ENCODE measurements at places on chromosomes 16 and 17.

DNA sequence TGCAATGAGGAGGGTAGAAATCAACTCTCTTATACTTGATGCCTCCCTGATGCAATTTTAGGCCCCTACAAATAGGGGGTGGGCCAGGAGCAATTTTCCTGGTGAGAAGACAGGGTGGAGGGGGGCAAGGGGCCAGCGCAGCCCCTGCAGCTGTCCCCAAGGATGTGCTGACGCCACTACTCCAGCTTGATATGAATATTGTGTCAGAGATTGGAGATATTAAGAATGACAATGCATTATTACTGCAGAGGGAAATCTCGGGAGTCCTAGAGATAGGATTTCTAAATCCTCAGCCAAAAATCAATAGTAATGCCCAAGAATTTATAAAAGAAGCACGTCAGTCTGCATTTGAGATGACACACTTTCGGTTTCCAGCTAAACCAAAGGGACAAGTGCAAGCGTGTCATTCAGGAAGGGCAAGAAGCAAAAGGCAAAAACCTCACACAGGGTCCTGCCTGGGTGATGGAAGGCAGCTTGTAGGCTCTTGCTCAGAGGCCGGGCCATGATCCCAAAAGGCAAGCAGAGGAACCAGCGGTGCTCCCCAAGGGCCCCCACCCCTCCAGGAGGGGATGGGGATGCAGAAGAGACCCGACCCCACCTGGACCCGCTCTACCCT is 178.8 kb downstream of the C16orf78 start:
- DNase-seq, result no peak

- no peak for DNase-seq
These were observed 5.0 kb downstream of the KCTD13 start for GRCh38 chr16:29921034-29921385.

- peak; percentile 62 for DNase-seq
These were observed 53.4 kb downstream of the ARSG start for GRCh38 chr17:68344701-68345136.

DNA sequence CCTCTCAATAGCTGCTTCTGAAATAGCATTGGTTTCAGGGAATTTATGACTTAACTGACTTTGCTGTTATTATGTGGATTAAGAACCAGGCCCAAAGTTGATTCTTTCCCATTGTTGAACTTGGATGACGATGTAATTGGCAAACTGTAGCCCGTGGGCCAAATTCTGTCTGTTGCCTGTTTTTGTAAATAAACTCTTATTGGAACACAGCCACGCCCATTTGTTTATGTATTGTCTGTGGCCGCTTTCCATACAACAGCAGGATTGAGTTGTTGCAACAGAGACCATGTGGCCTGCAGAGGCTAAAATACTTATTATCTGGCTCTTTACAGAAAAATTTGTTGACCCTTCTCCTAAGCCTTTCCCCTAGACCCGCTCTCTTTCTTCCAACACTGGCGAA is 31.6 kb downstream of the NTN1 start:
- no peak for DNase-seq

- no peak for DNase-seq
These were observed 4.0 kb downstream of the SLC35B1 start for GRCh38 chr17:49703557-49704277.

- no peak for DNase-seq
These were observed 8.4 kb downstream of the HOXB4 start for GRCh38 chr17:48569674-48570324.

GRCh38 chr17:67496286-67496685 is 119.2 kb downstream of the PITPNC1 start:
- no peak for DNase-seq

DNA sequence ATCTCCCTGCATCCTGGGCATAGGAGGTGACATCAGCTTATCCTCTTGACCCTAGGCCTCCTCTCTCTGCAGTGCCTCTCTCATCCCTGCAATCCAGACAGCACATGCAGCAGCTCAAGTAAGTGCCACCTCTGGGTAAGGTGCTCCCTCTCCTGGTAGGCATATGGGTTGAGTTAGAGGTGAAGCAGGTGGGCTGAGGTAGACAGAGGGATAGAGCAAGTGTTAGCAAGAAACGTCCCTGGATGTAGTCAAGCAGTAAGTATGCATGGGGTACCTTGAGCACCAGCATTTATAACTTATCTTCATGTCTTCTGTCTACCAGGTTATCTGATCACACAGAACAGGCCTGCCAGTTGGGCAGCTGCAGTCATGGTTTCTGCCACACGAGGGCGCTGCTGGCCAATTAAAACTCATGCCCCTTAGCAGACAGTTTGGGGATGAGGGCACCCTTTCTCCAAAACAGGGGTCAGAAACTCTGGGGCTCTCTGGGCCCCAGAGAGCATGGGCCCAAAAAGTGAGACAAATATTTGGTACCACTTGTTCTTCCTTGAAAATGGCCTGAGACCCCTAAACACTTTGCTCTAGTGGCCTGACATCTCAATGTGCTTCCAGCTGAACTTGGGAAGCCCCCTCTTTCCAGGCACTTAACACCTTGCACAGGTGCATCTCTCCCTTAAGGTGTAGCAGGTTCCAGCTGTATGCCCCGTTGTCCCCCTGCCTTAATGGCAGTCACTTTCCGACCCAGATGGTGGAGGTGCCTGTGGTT is 59.8 kb downstream of the NEUROD2 start:
- DNase-seq, result no peak

GRCh38 chr16:85687651-85688471 is 893 bp downstream of the GINS2 start:
- no peak for DNase-seq

GRCh38 chr17:73268582-73269328 is 7.1 kb upstream of the CPSF4L start:
- no peak for DNase-seq

GRCh38 chr16:67579686-67580085 is 17.4 kb downstream of the CTCF start:
- no peak for DNase-seq

- no peak for DNase-seq
These were observed 11.9 kb downstream of the TBX2 start for GRCh38 chr17:61411261-61412142.
